ENCODE measurements at places on chromosomes 1 and 21. TPM values are rescaled to one million over a fixed set of nuclear protein-coding genes. Genes with fewer than 3 reads are reported as not detected.

The UBXN10 gene
- total RNA-seq: not detected

DNA sequence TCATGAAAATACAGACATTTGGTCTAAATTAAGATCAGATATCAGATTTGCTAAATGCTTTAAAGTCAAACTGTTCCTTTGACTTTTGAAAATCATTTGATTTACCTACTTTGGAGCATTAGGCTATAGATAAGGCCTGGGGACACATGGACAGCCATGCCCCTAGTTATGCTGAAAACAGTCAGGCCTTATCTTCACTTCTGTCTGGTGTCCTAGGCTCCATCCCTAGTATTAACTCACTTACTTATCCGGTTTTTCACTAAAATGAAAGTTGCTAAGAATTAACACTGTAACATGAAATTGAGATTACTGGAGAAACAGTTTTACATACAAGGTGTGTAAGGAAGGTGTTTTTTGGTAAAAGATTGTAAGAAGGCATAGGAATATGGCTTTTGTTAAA lies 4.5 kb upstream of the CATSPERE start:
- no peak overlapping the region for H3K27ac ChIP-seq
- no peak overlapping the region for H3K4me3 ChIP-seq
- no peaks in the 10 kb centered on the region for H3K27me3 ChIP-seq
- no peak for DNase-seq

- H3K4me1 ChIP-seq: no peaks in the 10 kb centered on the region
- H3K27ac ChIP-seq: no peak overlapping the region
- no peaks in the 10 kb centered on the region for H3K36me3 ChIP-seq
- H3K4me3 ChIP-seq: no peak overlapping the region
- H3K27me3 ChIP-seq: peaks cover 7% of the 10 kb centered on the region
Measured at GRCh38 chr1:206925106-206925736, 3.5 kb upstream of the FCMR start.

- no peak for DNase-seq
- H3K27ac ChIP-seq: no peak overlapping the region
- no peak overlapping the region for H3K4me3 ChIP-seq
- no peaks in the 10 kb centered on the region for H3K27me3 ChIP-seq
- no peaks in the 10 kb centered on the region for H3K36me3 ChIP-seq
- peaks cover 4% of the 10 kb centered on the region for H3K4me1 ChIP-seq
Measured at GRCh38 chr1:41776891-41777441, 141.8 kb downstream of the HIVEP3 start.

The VWA1 gene
- 15.6 TPM for total RNA-seq

The ATP1A2 gene
- total RNA-seq: 8.2 TPM

- peaks cover 13% of the 10 kb centered on the region for H3K27me3 ChIP-seq
- no peak for DNase-seq
- no peak overlapping the region for H3K27ac ChIP-seq
- H3K36me3 ChIP-seq: peaks cover 8% of the 10 kb centered on the region
- H3K4me3 ChIP-seq: no peak overlapping the region
Measured at GRCh38 chr1:214707306-214708087, 104.5 kb downstream of the CENPF start.

The SLAMF9 gene
- not detected for total RNA-seq

GRCh38 chr1:200883118-200883517 lies 10.3 kb downstream of the GPR25 start:
- H3K27ac ChIP-seq: no peak overlapping the region
- peaks cover 7% of the 10 kb centered on the region for H3K27me3 ChIP-seq
- DNase-seq: no peak
- peaks cover 9% of the 10 kb centered on the region for H3K4me1 ChIP-seq
- H3K4me3 ChIP-seq: no peak overlapping the region
- H3K36me3 ChIP-seq: no peaks in the 10 kb centered on the region

GRCh38 chr1:202587859-202588485 lies 122.3 kb downstream of the SYT2 start:
- no peaks in the 10 kb centered on the region for H3K27me3 ChIP-seq
- H3K36me3 ChIP-seq: peaks cover 2% of the 10 kb centered on the region
- peaks cover 50% of the 10 kb centered on the region for H3K4me1 ChIP-seq
- H3K27ac ChIP-seq: no peak overlapping the region

All from osteocyte (in vitro differentiated cells).